ENCODE measurements at places on chromosomes 6 and 20.
A peak's percentile ranks its signal among the peaks of the same experiment; 100 is the strongest.

- DNase-seq: no peak
These were observed 116.5 kb upstream of the CCDC28A start for GRCh38 chr6:138657065-138657425.

GRCh38 chr6:43457643-43458042 lies 2.3 kb upstream of the DLK2 start:
- DNase-seq: no peak

GRCh38 chr20:22568872-22569344 lies 15.5 kb downstream of the FOXA2 start:
- no peak for DNase-seq

GRCh38 chr6:113607821-113608545 lies 249.2 kb upstream of the MARCKS start:
- no peak for DNase-seq

DNA sequence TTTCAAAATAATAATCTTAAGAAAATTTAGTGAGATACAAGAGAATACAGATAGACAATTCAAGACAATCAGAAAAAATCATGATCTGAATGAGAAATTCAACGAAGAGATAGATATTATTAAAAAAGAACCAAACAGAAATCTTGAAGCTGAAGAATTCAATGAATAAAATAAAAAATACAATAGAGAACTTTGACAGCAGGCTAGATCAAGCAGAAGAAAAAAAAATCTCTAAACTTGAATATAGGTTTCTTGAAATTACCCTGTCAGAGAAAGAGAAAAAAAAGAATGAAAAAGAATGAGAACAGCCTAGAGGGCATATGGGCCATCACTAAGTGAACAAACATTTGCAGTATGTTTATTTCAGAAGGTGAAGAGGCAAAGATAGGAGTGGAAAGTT lies 39.0 kb downstream of the IL22RA2 start:
- no peak for DNase-seq

GRCh38 chr6:67880939-67881705 lies 754.0 kb upstream of the ADGRB3 start:
- DNase-seq: no peak

DNA sequence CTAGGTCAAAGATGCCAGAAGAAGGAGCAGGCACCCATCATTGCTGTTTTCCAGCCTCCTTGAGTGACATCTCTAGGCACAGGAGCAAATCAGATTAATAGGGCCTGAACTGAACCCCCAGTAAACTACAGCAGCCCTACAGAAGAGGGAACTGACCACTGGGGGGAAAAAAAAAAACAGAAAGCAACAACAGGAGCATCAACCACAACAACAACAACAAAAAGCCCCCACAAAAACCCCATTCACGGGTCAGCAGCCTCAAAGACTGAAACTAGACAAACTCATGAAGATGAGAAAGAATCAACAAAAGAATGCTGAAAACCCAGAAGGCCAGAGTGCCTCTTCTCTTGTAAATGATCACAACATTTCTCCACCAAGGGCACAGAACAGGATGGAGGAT lies 537.4 kb upstream of the BTBD3 start:
- no peak for DNase-seq

- no peak for DNase-seq
These were observed 58.6 kb downstream of the JARID2 start for GRCh38 chr6:15304337-15305042.

DNA sequence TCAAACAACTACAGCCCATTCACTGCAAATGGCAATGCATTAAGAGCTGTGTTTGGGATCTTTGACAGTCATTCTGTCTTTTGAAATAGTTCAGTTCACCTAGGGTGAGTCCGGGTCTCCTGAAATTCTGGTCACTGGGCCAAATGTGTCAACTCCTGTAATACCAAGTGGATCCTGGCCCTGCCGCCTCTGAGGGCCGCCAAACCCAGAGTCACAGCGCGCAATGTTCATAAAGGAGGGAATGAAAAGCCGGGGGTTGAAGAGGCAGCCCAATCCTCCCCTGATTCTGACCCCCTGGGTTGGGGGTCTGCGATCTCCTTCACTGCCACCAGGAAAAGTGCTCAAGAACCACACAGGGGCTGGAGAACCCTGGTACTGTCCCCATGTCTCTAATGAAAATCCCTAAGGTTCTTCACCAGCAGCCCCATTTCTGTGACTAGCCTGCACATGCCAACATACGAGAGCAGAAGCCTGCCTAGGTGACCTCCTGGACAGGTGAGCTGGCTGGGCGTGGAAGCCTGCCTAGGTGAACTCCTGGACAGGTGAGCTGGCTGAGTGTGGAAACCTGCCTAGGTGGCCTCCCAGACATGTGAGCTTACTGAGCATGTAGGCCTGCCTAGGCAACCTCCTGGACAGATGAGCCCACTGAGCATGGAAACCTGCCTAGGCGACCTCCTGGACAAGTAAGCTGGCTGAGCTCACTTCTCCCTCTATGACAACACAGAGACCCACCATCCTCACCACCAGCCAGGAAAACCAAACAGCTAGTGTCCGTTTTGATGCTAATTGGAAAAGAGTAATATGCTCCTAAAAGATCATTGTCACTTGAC lies 16.1 kb upstream of the APMAP start:
- DNase-seq: no peak

GRCh38 chr6:140193269-140193668 lies 818.8 kb upstream of the CITED2 start:
- no peak for DNase-seq

- DNase-seq: no peak
These were observed 277.7 kb downstream of the ADGB start for GRCh38 chr6:146876271-146877151.

DNA sequence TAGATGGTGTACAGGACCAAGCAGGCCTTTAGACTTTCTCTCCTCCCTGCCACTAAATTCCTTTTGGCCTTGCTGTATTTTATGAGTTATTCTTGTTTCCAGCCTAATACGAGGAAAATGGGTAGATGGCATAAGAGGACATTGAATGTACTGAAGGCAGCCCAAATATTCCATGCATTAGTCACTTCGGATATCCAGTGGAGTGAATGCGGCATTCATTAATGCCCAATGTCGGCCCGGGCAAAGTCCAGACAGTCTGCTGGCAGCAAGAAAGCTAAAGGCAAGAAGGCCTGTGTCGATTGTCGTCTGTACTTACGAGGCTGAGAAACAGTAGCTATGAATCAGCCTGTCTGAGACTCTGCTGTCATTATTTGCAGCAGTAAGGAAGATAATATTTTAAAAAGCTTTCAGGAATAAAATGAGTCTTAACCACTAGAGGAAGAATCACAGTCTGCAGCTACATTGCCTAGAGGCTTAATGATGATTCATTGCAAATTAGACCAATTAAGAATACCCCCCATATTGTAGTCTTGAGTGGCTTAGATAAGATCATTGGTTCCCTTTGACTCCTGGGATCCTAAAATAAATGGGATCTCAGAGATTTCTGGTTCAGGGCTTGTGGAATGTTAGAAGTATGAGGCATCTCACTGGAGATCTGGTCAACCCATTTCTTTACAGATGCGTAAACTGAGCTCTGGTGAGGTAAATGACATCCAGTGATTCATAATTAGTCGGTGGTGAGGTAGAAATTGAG lies 534.1 kb upstream of the JAG1 start:
- DNase-seq: no peak

DNA sequence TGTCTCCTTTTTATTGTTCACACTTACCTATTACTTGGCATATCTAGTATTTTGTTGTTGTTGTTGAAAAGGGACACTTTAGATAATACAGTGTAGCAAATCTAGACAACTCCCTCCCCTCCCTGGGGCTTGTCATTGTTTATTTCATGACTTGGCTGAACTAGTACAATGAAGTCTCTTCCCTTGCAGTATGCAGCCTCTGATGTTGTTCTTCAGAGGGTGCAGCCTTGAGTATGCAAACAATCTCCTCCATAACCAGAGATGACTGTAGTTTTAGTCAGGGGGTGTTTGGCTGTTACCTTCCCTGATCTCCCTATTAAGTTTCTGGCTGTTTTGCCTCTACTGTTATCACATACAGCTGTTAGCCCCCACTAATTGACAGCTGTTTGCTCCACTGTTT lies 315.4 kb upstream of the RUNX2 start:
- DNase-seq: no peak

GRCh38 chr20:35917077-35917476 lies 37.2 kb downstream of the SCAND1 start:
- DNase-seq: no peak

DNA sequence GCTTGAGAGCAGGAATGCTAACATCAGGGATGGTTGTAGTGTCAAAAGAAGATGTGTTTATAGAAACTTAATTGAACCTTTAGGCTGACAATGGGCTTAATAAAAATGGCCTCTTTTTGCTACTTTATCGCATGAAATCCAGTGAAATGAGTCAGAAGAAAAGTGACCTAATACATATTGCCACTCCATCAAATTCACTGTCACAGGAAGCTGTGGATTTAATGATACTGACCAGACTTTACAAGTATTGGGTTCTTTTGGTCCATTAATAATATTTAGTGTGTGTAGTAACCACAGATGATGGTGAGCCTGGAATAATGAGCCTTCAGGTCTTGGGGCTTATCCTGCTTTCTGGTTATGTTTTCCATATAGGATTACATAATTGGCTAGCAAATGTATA lies 231.8 kb upstream of the GMDS start:
- no peak for DNase-seq

- DNase-seq: no peak
These were observed 140.4 kb downstream of the DTNBP1 start for GRCh38 chr6:15522427-15522826.

- peak; percentile 52 for DNase-seq
These were observed 21.6 kb upstream of the TULP4 start for GRCh38 chr6:158290659-158291058.

GRCh38 chr6:89243331-89243629 lies 26.1 kb upstream of the GABRR1 start:
- no peak for DNase-seq

GRCh38 chr6:97665446-97665845 lies 382.4 kb upstream of the MMS22L start:
- DNase-seq: no peak

DNA sequence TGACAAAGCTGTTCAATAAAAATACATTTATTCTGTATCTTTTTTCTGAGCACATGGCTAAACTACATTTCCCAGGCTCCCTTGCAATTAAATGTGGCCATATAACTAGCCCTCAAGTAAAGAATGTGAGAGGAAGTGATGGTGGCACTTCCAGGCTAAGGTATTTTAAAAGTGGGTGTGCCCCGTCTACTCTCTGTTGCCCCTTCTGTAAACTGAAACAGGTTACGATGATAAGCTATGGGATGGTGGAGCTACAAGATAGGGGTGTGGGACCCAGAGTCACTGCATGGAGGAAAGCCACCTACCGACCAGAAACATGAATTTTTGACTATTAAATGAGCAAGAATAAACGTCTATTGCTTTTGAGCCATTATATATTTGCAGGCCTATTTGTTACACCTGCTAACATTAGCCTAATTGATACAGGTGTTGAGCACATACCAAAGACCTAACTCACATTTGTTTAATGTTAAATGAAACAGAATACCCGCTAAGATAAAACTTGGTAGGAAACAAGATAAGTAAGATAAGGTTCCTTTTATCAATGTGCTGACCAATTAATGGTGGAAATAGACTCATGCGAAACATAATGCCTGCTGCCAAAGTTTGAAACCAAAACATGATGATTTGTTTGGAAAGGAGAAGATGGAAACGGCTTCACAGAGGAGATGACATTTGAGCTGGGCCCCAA lies 3.1 kb downstream of the FYN start:
- no peak for DNase-seq

DNA sequence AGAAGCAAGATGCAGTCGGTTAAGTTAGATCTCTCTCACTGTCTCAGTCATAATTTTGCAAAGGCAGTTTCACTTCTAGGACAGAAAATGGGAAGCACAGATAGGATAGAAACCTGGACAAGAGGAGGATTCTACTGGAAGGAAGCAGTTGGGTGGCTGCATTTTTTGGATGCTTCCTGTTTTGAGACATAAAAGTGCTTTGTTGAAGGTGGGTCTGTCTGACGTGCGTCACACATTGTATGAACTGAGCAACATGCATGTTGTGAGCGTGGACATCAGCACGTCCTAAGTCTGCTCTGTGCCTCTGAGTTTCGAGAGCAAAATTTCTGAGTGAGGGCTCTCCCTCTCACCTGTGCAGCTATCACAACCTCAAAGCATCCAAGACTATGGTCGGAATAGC lies 68.7 kb upstream of the SNX9 start:
- no peak for DNase-seq

All from stimulated activated CD4-positive, alpha-beta T cell treated with anti-CD3 and anti-CD28 coated beads, Interleukin-2, amount 100 ng/mL, for 4 hours (primary cell).